ENCODE measurements at places on chromosomes 13 and 19. TPM values are rescaled to one million over a fixed set of nuclear protein-coding genes. Genes with fewer than 3 reads are reported as not detected.

Gene DIAPH3
- 5.7 TPM for total RNA-seq

Gene ELAVL3
- not detected for total RNA-seq

Gene RPL21
- total RNA-seq, result 1,003 TPM

Gene LILRA5
- total RNA-seq, result 0.64 TPM

Gene SGCG
- total RNA-seq, result 0.24 TPM

GRCh38 chr13:60407095-60407494 lies 10.1 kb downstream of the TDRD3 start:
- no peak for ATAC-seq

Gene LACC1
- 5.8 TPM for total RNA-seq

Gene REEP6
- 8.5 TPM for total RNA-seq

DNA sequence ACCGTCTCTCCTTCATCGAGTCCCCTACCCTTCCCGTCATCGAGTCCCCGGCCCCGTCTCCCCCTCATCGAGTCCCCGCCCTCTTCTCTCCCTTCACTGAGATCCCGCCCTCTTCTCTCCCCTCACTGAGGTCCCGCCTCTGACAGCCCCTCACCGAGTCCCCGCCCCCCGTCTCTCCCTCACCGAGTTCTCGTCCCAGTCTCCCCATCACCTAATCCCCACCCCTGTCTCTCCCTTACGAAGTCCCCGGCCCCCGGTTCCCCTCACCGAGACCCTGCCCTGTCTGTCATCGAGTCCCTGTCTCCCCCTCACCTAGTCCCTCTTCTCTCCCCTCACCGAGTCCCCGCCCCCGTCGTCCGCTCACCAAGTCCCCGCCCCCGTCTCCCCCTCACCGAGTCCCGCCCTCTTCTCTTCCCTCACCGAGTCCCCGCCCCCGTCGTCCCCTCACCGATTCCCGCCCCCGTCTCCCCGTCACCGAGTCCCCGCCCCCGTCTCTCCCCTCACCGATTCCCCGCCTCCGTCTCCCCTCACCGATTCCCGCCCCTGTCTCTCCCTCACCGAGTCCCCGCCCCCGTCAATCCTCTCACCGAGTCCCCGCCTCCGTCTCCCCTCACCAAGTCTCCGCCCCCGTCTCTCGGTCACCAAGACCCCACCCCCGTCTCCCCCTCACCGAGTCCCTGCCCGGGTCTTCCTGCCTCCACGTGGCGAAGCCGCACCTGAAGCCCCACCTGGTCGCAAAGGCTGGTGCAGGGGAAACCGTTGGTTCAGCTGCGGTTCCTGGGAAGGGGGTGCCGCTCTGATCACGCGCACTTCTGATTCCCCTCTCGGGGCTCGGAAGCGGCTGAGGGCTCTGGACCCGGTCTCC lies 23.9 kb upstream of the ZNF846 start:
- peak; percentile 74 for ATAC-seq

GRCh38 chr19:35149463-35149862 lies 5.1 kb upstream of the FXYD5 start:
- no peak for ATAC-seq

DNA sequence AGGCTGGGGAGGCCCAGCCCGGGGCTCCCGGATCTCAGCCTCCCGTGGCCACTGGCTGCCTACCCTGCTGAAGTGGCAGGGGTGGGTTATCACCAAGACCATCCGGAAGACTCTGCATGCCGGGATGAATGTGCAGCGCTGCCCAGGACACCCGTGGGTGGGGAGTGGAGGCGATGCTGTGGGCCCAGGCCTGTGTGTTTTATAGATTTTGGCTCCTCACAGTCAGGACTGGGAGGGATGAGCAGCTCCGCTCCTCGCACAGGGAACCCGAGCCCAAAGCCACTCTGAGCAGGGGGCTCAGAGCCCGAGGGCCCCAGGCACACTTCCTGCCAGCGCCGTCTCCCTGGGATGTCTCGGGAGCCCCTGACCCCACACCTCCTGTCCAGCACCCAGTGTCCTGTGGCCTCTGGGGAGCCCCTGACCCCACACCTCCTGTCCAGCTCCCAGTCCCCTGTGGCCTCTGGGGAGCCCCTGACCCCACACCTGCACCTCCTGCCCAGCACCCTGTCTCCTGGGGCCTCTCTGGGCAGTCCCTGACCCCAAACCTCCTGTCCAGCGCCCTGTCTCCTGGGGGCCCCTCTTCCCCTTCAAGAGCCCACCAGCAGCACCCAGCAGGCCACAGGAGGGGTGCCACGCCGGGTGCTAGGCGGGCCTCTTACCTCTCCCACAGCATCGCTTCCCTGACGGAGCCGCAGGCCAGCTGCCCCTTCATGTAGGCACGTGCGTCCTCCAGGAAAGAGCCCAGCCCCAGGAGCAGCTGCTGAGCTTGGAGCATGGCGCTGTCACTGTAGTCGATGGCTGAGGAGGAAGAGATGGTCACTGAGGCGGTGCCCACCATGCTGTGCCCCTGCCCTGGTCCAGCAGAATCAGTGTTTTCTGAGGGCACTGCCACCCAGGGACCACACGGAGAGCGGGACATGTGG lies 31.4 kb downstream of the NAXD start:
- ATAC-seq, result peak; percentile 6

Gene ZNF792
- 1.8 TPM for total RNA-seq

DNA sequence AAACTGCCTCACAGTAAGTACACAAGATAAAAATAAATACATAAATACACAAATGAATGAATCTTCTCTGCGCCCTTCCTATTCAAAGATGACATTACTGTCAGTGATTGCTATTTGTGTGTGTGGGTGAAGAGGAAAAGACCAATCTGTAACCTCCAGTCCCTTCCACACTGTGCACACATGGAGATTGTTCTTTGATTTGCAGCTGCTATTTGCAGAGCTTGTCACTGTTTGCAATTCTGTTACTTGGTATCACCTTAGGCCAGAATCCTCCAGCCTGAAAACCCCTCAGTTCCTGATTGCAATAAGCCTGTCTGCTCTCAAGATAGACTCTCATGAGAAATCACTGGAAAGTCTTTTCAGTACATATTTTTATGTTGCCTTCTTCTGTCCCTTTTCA lies 1314.9 kb downstream of the PCDH9 start:
- ATAC-seq, result no peak

- no peak for ATAC-seq
Measured at GRCh38 chr13:35468195-35468594, 8.3 kb downstream of the MAB21L1 start.

GRCh38 chr19:56109226-56109625 lies 11.9 kb downstream of the ZNF787 start:
- ATAC-seq, result no peak

- ATAC-seq, result no peak
Measured at GRCh38 chr19:39217094-39217493, 13.0 kb upstream of the SYCN start.
